Myocyte (in vitro differentiated cells): ENCODE measurements at places on chromosomes 6 and 20. TPM values are rescaled to one million over a fixed set of nuclear protein-coding genes. Genes with fewer than 3 reads are reported as not detected.

Gene RNF144B
- total RNA-seq = 3.2 and 6.7 TPM in 2 replicates

Gene HLA-DPB1
- total RNA-seq = 0.19 TPM in 1 of 2 replicates, not detected in the other

Gene RAB32
- 36.7 and 43.3 TPM in 2 replicates for total RNA-seq

Gene HLA-DOB
- total RNA-seq = not detected in 2 replicates

DNA sequence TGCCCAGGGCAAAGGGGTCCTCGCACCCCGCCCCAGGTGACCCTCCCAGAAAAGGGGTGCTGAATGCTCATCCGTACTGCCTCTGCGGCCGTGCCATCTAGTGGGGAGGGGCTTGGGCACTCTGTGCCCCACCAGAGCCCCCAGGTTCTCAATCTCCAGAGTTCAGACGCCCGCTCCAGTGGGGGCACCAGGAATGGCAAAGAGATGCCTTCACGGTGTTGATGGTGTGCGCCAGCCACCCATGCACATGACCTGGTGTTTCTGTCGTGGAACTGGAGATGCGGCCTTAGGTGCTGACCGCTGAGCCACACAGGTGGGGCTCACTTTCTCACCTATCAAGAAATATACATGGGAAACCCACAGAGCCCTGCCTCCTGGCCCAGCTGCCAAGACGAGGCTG lies 30.8 kb downstream of the GNAS-AS1 start:
- DNase-seq = no peak

DNA sequence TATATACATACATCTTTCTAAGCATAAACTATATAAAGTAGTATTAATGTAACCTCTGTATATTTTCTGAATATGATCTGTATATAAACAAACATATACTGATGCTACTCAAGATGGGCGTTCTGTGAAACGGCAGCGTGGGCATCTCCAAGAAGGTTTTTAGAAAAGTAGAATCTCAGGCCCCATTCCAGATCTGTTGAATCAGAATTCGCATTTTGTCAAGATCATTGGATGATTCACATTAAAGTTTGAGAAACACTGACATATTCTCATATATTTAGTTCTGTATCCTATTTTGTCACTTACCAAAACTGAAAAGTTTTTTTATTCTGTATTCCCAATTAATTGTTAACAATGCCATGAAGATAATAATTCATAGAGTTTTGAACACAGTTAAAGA lies 5.5 kb downstream of the C6orf141 start:
- no peak for DNase-seq

- DNase-seq = no peak
Observed at GRCh38 chr6:108805611-108806167, 42.5 kb upstream of the ARMC2 start.

DNA sequence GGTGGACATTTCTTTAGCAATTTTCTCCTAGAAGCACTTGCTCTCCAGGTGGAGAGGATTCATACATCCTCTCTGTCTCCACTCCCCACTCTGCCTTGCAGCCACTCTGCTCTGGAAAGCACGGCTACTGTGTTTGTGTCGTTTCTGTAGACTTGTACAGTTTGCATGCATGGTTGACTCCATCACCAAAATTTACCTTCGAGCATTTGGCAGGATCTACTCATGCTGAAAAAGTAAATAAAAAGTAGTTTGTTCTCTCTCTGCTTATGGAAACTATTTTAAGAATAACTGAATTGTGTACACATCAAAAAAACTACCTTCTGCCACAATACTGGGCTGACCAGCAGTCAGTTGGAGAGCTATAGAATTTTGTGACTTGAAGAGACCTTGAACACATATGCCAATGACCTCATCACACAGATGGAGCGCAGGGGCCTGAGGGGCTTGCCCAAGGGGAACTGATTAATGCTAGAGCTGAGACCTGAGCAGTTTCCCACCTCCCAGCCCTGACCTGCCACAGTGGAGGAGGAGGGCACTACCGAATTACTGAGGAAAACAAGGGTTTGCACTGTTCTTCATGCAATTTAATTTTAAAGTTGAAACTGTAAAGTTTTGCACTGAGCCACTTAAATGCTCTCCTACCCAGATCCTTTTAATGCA lies 33.7 kb upstream of the FOXQ1 start:
- DNase-seq = no peak
